Prostate gland (tissue), 2 donors: ENCODE measurements at places on chromosomes 7 and 10.

- DNase-seq: no peak
Measured at GRCh38 chr10:128865436-128866195, 601.4 kb upstream of the MGMT start.

DNA sequence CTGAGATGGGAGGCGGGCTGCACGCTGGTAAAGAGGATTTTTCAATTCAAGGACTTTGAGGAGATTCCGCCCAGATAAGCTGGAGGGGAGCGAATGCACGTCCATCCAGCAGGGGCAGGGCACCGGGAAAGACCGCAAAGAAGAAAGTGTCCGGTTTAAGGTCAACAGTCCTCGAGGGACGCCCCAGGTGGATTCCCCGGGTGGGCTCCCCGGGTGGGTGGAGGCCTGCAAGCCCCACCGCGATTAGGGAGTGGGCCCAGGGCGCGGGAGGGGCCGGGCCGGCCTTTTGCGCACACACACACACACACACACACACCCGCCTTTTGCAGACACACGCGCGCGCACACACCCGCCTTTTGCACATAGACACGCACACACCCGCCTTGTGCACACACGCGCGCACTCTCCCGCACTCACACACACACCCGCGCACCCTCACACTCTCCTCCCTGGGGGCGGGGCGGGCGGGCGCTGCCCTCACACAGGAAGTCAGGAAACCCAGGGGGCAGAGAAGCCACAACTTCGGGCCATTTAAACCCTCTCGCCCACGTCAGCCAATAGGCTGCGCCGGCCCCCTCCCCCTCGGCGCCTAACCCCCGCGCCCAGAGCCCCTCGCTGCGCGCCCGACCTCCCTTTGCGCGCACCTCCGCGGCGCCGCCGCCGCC lies 615 bp downstream of the ARHGAP12 start:
- DNase-seq: peak; percentile 42

GRCh38 chr10:12484002-12484918 lies 134.9 kb downstream of the CAMK1D start:
- no peak for DNase-seq

DNA sequence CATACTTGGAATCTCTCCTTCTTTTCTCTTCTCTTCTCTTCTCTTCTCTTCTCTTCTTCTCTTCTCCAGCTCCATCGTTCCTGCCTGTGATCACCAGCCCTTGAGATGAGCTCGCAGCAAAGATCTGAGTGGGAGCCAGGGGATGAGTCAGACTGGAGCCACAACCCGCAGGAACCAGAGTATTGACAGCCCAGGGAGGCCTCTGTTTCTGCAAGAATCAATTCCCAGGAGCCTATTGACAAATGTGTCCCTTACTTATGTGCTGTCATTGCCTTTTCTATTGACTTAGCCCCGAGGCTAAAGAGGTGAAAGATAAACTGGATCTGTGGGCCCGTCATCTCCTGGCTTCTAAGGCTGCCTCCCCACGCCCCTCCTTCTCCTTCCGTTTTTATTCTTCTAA lies 13.1 kb upstream of the HABP2 start:
- DNase-seq: no peak

- DNase-seq: no peak
Measured at GRCh38 chr10:6667679-6668270, 87.7 kb upstream of the PRKCQ start.

- peak; percentile 63 for DNase-seq
Measured at GRCh38 chr10:113958631-113959382, 84.9 kb upstream of the ADRB1 start.

- DNase-seq: no peak
Measured at GRCh38 chr7:28592861-28593260, 180.5 kb downstream of the CREB5 start.

GRCh38 chr10:31820778-31821369 lies 107.8 kb downstream of the ARHGAP12 start:
- no peak for DNase-seq

GRCh38 chr10:99814143-99814542 lies 31.7 kb downstream of the ABCC2 start:
- DNase-seq: no peak

- no peak for DNase-seq
Measured at GRCh38 chr7:115340828-115341227, 418.9 kb downstream of the MDFIC start.

DNA sequence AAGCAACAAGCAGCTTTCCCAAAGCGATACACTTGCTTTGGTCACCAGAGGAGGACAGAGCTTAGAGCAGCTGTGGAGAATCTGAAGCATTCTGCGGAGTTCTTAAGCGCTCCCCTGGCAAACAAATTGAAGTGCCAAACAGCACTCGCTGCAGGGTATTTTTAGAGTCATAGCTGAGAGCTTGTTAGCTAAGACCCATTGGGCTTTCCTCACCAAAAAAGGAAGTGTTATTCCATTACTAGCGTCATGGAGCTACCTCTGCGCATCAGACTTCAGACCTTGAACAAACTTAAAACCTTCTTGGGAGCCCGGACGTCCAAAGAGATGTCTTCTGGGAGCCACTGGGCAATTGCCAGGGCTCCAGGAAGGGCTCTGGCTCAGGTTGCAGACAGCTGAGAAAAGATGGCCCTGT lies 23.2 kb upstream of the BMPR1A start:
- DNase-seq: no peak

GRCh38 chr10:66006411-66006810 lies 919.4 kb upstream of the LRRTM3 start:
- DNase-seq: no peak

- peak; percentile 38 for DNase-seq
Measured at GRCh38 chr7:91569728-91570457, 305.7 kb downstream of the FZD1 start.

DNA sequence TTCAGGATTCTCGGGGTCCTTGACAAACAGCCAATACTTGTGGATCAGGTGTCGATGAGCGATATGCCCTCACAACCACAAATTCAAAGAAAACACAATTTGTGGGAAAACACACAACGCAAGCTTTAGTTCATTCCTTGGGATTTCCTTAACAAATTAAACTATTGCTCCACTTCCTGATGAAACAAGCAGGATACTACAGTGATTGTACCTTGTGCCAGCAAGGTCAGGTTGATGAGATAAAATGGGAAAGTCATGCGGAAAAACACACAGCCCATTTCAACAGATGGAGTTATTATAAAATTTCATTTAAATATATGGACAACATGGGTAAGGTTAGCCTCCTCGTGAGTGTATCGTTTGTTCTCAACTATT lies 8.8 kb upstream of the RHOBTB1 start:
- no peak for DNase-seq

- no peak for DNase-seq
Measured at GRCh38 chr10:6925146-6925545, 345.1 kb upstream of the PRKCQ start.

- no peak for DNase-seq
Measured at GRCh38 chr7:125529249-125529648, 599.6 kb upstream of the POT1 start.

GRCh38 chr7:44227911-44228310 lies 27.1 kb downstream of the YKT6 start:
- DNase-seq: no peak

DNA sequence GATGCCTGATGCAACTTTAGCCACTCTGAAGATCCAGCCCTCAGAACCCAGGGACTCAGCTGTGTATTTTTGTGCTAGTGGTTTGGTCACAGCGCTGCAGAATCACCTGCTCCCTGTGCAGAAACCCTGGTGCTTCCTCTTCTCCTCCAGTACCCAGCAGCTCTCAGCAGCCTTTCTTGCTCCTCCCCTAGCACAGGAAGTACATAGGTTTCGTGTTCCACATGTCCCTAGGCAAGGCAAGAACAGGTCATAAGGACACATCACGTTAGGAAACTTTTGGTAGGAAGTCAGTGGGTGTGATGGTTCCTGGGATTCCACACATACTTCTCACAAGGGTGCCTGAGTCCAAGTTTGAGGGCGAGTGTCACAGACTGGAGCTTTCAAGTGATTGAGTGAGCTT lies 167.9 kb upstream of the PRSS1 start:
- no peak for DNase-seq

DNA sequence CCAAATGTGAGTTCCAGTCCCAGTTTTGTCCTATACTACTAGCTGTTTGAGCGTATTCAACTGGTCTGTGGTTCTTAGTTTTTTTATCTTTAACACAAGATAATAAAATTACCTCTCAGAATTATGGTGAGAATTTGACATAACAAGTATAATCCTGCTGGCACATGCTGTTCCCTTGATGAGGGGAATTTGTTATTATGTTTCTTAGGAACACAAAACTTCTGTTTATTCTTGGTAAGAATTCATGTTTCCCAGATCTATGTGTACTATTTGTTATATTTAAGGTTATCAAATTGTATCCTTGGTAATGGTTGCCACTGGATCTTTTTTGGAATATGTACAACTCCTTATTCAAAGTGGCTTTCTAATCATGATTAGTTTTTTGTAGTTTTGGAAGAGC lies 335.6 kb downstream of the ADK start:
- DNase-seq: no peak

- DNase-seq: no peak
Measured at GRCh38 chr10:43310872-43311271, 44.0 kb upstream of the RASGEF1A start.

- no peak for DNase-seq
Measured at GRCh38 chr10:34698979-34699378, 116.1 kb downstream of the PARD3 start.

- peak; percentile 82 for DNase-seq
Measured at GRCh38 chr10:6144406-6145165, 55.8 kb downstream of the RBM17 start.

DNA sequence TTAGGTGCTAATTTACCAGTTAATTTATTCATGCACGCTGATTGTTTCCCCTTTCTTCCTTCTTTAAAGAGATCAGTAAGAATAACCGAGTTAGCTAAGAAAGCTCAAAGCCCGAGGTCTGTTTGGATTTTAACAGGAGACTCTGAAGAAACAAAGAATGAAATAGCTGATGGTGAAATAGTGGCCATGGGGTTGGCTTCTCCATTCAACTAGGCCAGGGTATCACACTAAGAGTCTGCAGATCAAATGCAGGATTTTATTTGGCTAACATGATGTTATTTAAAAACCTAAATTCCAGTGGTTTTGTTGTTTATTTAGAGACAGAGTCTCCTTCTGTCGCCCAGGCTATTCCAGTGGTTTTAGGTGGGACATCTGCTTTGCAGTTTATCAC lies 65.2 kb upstream of the SYPL1 start:
- no peak for DNase-seq

- DNase-seq: no peak
Measured at GRCh38 chr7:137657476-137658189, 189.1 kb downstream of the DGKI start.

- DNase-seq: no peak
Measured at GRCh38 chr7:163971-164881, 28.1 kb upstream of the FAM20C start.

DNA sequence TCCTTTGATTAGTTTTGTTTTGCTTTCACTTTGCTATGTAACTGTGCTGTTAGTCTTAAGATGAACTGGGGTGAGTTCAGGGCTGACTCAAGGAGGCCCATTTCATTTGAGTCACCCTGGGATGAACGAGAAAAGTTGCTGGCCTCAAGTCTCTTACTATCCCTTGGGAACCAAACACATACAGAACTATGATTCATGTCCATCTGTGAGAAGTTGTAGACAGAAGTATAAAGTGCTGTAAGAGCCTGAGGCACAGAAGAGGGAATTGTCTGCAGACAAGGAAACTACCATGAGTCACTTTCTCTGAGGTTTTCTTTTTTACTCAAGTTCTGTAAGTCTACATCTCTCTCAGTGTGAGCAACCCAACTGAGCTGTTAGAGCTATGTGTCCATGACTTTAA lies 179.8 kb upstream of the CSTF2T start:
- DNase-seq: no peak

- DNase-seq: no peak
Measured at GRCh38 chr10:107577221-107577620, 412.7 kb upstream of the SORCS1 start.

DNA sequence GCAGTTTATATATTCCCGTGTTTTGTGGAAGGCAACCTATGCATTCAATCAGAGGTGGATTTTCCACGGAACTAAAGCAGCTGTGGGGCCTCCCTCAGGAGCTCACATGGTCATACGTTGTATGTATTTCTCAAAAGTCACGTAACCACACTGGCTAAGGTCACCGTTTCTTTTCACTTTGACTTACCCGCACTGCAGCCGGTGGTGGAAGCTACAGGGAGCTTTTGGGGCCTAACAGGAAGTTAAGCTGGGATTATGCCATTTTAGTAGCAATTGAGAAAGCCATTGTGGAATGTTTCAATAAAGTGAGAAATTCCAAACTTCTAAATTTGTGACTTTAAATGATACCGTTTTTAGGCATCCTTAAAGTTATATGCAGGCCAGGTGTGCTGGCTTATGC lies 111.2 kb upstream of the KLF6 start:
- no peak for DNase-seq

DNA sequence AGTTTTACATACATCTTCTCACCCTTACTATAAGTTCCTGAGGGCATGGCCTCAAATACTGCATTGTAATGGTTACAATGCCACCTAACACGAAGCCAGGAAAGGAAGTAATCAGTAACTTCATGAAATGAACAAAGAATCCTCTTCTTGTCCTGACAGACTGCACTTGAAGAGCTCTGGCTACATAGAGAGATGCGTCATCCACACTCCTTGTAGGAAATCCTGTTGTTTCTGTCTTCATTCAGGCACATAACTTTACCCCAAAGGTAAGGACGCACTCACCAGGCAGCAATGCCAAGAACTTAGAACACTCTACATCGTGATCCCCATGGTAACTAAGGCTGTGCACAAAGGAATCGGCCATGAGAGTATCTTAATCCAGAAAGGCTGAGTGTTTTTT lies 80.3 kb upstream of the ARID5B start:
- no peak for DNase-seq

DNA sequence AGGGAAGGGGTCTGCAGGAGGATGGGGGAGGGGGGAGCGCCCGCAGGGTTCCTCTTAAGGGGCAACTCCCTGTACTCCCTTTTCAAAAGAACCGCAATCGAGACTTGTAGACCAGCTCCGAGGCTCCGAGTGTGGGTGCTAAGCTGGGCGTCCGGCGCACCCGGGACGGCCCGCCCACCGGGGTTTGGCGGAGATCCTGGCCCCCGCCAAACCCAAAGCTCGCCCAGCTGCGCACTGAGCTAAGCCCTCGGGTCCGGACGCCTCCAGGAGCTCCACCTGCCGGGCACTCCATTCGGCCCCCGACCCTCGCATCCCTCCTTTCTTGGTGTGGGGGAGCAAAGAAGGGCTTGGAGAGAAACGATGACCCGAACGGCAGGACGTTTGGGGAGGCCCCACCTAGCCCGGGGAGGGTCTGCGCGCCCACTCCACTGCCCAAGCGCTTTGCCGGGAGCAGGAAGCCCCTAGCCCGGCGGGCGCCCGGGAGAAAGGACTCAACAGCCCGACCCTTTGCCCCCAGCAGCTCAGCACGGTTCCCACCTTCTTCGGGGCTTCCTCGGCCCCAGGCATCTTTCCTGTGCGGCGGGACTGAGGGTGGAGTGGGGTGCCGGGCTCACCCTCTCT lies 651 bp downstream of the AFAP1L2 start:
- DNase-seq: no peak

- DNase-seq: no peak
Measured at GRCh38 chr7:91911121-91911520, 29.5 kb upstream of the AKAP9 start.
